NT2/D1 (cell line): ENCODE measurements at places on chromosomes 3 and 15.

- no peak for DNase-seq
Measured at GRCh38 chr3:35663471-35663870, 24.1 kb downstream of the ARPP21 start.

- DNase-seq: no peak
Measured at GRCh38 chr15:74611834-74612233, 3.8 kb upstream of the CLK3 start.

DNA sequence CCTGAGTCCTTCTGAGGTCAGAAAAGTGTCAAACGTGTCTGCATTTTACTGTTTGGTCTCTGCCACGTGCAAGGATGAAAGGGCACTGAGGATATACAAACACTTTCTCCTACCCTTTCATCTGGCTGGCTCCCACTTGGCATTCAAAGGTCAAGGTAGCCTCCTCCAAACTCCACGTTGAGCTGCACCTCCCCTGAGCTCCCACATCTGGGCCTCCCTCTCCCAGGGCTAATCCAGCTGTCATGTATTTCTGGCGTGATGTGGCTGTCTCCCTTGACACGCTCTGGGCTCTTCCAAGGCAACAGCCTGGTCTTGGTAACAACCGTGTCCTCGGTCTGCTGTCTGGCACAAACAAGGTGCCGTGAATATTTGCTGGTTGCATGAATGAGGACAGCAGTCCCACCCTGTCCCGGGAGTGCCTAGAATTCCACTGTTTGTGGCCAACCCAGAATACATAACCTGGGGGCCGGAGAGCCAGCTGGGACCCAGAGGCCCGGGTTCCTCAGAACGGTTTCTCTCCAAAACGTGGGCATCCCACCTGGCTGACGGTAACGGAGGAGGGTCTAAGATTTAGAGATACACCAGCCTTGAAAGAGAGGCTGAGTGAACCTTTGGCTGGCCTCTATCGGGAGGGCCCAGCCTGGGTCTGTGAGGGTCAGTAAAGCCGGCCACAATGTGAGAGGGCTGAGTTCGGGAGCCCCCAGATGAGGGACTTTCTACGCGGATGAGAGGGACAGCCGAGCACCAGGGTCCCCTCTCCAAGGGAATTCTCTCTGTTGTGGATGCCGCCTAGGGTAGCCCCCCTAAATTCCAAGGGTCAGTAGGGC is 767 bp downstream of the GLT8D1 start:
- no peak for DNase-seq

GRCh38 chr3:88059380-88060170 is 520 bp downstream of the ZNF654 start:
- no peak for DNase-seq

DNA sequence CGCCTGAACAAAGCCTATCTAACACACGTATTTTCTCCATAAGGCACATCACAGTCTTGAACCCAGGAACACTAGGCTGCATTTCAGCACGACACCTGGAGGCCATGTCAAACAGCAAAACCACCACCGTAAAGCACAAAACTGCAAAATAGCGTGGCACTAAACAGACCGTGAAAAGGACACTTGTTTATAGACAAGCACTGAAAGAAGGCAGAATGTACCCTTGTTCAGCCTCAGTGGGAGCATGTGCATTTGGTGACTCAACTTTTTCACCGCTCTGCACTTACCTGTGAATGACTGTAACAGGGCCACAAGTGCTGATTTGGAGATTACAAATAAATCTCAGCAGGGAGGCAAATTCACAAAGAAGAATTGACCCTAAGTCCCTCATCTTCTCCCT is 80.8 kb downstream of the ISG20 start:
- DNase-seq: no peak

DNA sequence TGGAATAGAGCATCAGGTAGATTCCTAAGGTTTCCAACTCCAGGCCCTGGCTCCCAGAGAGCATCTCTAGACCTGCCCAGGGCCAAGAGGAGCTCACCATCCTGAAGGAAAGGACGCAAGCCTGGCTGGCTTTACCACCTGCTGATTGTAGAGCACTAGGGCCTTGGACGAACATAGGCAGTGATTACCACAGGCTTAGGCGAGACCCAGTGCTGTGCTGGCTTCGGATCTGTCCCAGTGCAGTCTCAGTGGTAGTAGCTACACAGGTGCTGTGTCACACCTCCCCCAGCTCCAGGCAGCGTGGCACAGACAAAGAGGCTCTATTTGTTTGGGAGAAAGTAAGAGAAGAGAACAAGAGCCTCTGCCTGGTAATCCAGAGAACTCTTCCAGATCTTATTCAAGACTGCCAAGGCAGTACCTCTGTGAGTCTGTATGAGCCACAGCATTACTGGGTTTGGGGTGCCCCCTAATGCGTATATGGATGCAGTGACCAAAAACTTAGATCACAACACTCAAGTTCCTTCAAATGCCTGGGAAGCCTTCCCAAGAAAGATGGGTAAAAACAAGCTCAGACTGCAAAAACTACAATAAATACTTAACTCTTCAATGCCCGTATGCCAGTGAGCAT is 25.4 kb downstream of the ISG20 start:
- DNase-seq: no peak

GRCh38 chr3:32359766-32360492 is 31.7 kb upstream of the CMTM7 start:
- DNase-seq: peak; percentile 44

DNA sequence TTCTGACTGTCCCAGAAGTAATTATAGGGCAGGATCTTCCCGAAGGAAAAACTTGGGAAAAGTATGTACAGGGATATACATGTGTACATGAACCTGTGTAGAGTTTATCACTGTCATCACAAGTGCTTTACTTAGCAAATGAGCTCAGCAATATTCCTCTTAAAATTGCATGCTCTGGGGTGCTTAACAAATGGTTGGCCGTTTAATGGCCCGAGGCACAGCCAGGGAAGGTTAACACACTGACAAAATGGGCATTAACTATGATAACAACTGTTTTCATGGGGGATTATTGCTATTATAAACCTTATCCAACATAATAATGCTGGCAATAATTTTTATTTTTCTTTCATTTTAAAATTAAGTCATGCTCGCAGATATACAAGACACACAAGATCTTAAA is 459.3 kb downstream of the TUSC7 start:
- DNase-seq: no peak
